ENCODE measurements at places on chromosomes 7 and 10. TPM values are rescaled to one million over a fixed set of nuclear protein-coding genes. Genes with fewer than 3 reads are reported as not detected.

- DNase-seq: no peak
Measured at GRCh38 chr7:103934508-103934907, 55.0 kb downstream of the RELN start.

- DNase-seq: no peak
Measured at GRCh38 chr7:16926283-16926682, 44.5 kb upstream of the AGR3 start.

- no peak for DNase-seq
Measured at GRCh38 chr7:51182636-51183166, 133.9 kb downstream of the COBL start.

GPNMB gene
- polyA plus RNA-seq: 38.0 TPM

Data from forelimb muscle (tissue), 1 donor.